ENCODE measurements at places on chromosomes 1 and 21. TPM values are rescaled to one million over a fixed set of nuclear protein-coding genes. Genes with fewer than 3 reads are reported as not detected.

Gene LCE2B
- not detected for total RNA-seq

Gene SPOCD1
- total RNA-seq = 3.8 TPM

Gene MCOLN3
- total RNA-seq = 3.9 TPM

Gene BARHL2
- not detected for total RNA-seq

Gene LCE2A
- not detected for total RNA-seq
